ENCODE measurements at places on chromosomes 13 and 19.

DNA sequence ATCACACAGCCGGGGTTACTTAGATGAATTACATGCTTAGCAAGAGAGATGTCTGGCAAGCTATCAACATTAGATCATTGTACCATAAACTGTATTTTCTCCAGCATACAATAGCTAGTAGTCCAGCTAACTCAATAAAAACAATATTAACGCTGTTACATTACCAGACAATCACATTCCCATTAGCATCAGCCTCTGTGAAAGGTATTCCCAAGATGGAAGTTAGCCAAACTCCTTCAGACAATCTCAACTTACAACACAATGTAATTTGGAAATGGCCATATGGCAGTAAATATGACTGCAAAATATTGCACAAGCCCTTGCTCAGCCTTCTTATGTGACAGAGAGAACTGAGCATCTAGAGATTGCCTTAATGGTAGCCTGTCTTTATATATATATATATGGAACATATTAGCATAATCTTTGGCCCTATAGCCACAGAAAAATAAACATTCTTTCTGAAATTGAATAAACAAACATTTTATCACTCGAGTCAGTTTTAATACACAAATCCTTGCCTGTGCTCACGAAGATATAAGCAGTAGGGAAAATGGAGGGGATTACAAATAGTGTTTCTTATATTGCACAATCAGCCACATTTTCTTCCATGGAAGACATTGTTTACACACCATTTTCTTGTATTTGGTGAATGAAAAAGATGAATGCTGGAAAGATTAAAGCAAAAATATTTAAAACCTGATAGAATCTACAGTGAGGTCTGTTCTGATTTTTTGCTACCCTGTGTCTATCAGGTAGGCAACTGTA is 1060.5 kb downstream of the DIAPH3 start:
- no peaks in the 10 kb centered on the region for H3K27me3 ChIP-seq
- H3K36me3 ChIP-seq = 0 out of 2 replicates have a peak, but pooled peaks cover 4% of the 10 kb centered on the region
- H3K27ac ChIP-seq = no peak overlapping the region
- H3K4me3 ChIP-seq = no peak overlapping the region
- no peaks in the 10 kb centered on the region for H3K4me1 ChIP-seq
- no peak for DNase-seq

- H3K36me3 ChIP-seq = no peaks in the 10 kb centered on the region
- H3K4me1 ChIP-seq = no peaks in the 10 kb centered on the region
- H3K4me3 ChIP-seq = no peak overlapping the region
- H3K27me3 ChIP-seq = no peaks in the 10 kb centered on the region
- H3K27ac ChIP-seq = no peak overlapping the region
Observed at GRCh38 chr13:76668141-76668540, 218.1 kb downstream of the KCTD12 start.

DNA sequence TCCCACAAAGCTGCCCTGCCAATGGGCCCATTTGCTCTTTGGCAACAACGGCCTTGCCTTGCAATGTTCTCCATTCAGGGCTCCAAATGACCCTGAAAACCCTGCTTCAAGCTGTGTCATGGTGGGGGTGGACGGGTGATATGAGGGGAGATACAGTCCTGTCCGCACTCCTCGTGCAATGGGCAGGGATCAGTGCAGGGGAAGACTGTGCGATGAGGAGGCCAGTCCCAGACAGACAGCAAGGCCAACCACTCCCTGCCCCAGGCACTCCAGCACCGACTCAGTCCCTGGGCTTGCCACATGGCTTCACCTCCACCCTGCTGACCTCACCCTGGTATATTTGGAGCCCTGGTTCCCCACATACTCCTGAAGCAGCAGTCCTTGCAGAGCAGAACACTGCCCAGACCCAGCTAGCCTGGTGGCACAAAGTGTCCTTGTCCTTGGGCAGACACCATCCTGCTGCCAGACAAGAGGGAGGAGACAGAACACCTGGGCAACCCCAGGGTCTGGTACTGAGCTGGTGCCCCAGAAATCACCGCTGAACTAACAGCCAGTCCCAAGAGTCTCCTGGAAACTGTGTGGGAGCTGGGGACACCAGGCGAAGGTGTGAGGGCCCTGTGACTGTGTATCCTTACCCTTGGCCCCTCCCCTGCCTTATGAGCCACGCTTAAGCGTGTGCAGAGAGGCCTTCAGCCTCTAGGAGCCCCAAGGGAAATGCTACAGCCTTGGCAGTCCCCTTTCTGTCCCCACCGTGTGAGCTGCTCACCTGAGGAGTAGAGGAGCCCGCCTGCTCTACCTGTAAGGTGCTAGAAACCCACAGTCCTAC is 9.1 kb upstream of the SLC35E1 start:
- H3K27me3 ChIP-seq = no peaks in the 10 kb centered on the region
- peaks cover 7% of the 10 kb centered on the region for H3K4me1 ChIP-seq
- no peak for DNase-seq
- no peak overlapping the region for H3K4me3 ChIP-seq
- H3K36me3 ChIP-seq = peaks cover 7% of the 10 kb centered on the region

DNA sequence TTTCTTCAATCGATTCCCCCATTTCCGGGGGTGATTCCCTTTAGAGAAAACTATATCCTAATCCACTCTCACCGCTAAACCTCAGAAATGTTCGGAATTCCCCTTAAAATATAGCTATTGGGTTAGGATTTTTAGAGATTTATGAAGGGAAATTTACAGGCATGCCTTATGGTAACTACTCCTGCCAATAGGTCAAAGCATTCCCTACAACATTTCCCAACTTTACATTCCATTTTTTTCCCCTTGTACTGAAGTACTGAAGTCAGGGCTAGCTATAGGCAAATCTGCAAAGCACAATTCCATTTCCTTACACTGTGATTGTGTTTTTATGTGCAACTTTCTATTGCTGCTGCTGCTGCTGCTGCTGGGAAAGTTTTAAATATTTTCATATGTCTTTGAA is 2.1 kb downstream of the EDNRB start:
- no peaks in the 10 kb centered on the region for H3K36me3 ChIP-seq
- H3K4me1 ChIP-seq = peaks cover 3% of the 10 kb centered on the region
- no peak for DNase-seq
- H3K27me3 ChIP-seq = no peaks in the 10 kb centered on the region
- no peak overlapping the region for H3K4me3 ChIP-seq

GRCh38 chr13:97359181-97360057 is 74.5 kb upstream of the RAP2A start:
- H3K36me3 ChIP-seq = no peaks in the 10 kb centered on the region
- no peak overlapping the region for H3K4me3 ChIP-seq
- no peaks in the 10 kb centered on the region for H3K4me1 ChIP-seq
- peak; percentile 61 for DNase-seq
- H3K27me3 ChIP-seq = no peaks in the 10 kb centered on the region

DNA sequence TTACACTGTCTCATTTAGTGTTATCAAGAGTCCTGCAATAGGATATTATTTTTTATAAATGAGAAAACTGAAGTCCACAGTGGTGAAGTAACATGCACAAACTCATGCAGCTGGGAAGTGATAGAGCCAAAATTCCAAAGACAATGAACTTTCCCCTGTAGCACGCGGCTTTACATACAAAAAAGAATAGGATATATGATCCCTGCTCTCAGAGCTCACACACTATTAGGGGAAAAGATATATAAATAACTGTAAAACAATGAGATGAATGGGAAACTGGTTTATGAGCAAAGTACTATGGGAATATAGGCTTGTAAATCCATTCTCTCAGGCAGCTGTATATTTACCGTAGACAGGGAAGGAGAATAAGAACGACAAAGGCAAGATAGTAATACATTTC is 39.7 kb downstream of the THSD1 start:
- no peaks in the 10 kb centered on the region for H3K36me3 ChIP-seq
- no peaks in the 10 kb centered on the region for H3K4me1 ChIP-seq
- no peaks in the 10 kb centered on the region for H3K27me3 ChIP-seq
- no peak for DNase-seq
